ENCODE measurements at places on chromosomes 4 and X.

- no peak for DNase-seq
These were observed 87.6 kb downstream of the DCUN1D4 start for GRCh38 chr4:51930557-51930956.

DNA sequence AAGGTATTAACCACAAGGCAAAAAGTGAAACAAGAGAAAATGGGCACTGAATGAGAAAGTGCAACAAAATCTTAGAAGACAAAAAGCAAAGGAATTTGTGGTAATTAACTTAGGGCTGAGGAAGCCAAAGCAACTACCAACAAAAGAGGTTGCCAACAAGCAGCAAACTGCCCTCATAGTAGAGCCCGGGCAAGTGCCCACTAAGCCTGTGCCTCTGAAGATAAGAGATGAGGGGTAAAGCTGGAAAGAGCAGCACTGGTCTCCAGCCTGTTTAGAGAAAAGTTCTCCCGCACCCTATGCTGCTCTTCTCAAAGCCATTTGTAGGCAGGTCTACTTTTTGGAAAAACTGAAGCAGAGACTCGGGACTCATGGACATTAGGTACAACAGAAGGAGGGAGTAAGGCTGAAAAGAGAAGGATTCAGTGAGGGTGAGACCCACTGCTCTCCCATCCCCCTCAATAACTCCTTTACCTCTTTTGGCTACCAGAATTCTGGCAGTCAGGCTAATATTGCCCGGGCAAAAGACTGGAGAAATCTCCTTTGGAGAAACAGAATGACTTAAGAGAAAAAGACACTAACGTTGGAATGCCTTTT lies 29.6 kb upstream of the KCNE5 start:
- no peak for DNase-seq

- DNase-seq: no peak
These were observed 851.2 kb downstream of the ADGRL3 start for GRCh38 chr4:62051332-62051731.

DNA sequence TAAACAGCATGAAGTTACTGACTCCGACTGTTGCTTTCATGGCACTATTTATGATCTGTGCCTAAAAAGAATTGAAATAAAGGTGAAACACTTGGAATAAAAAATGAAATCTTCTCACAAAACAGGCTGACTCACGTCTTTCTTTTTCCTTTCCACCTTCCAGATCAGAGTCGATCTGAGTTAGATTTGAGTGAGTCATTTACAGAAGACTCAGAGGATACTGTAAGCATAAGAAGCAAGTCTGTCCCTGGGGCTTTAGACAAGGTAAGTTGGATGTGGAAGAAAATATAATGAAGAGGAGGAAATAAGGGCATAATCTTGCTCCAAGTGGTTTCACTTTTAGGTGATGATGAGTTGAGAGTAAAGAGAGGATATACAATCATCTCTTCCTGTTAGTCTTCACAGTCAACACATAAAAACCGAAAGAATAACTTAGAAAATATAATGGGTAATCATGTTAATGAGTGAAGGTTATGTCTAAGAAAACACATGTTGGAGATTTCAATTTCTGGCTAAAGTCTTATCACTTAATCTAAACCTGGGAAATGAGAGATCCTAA lies 89.7 kb downstream of the SYTL5 start:
- no peak for DNase-seq

GRCh38 chrX:66038115-66038514 lies 1.8 kb downstream of the VSIG4 start:
- DNase-seq: no peak

GRCh38 chr4:27819246-27819645 lies 958.6 kb downstream of the STIM2 start:
- DNase-seq: no peak

- no peak for DNase-seq
These were observed 167.4 kb downstream of the COL4A6 start for GRCh38 chrX:108270739-108271396.

DNA sequence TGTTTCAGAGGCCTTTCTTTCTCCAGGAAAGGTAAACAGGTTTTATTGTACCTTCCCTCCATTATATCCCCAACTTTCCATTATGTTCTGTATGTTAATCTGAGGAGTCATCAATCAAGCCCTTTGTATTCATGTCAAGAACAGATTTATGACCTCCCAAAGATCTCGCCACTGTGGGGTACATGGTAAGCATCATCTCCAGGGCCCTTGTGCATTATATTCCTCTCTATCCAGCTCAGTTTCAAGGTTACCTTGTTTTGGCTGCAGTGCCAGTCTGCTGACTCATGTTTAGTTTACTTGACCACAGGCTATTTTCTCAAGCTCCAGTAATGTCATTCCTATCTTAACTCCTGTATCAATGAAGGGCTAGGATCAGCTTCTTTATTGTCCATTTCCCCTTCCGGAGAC lies 125.1 kb upstream of the FRMPD4 start:
- no peak for DNase-seq

DNA sequence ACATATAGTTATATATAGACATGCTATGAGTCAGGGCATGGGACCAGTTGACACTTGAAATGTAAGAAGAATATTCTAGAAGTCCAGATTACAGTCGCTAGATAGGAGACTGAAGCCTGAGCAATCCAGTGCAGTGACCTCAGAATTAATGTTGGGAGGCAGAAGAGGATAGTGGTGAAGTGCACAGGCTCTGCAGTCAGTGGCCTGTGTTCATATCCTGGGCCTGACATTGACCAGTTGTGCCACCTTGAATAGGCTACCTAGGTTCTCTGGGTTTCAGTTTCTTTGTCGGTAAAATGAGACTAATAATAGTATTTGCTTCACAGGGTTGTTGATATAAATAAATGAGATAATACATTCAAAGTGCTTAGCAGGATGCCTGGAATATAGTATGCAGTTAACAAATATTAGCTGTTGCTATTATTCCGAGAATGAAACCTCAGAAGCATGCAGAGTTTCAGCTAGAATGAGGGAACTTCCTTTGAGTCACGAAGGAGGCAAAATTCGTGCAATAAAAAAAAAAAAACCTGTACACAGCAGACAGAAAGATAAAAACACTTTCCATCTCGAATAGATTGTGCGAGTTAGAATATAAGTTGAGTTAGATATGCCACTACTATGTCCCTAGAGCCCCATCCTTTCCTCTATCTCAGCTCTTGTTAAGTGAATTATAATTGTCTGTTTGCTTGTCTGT lies 4.0 kb upstream of the SH2D1A start:
- no peak for DNase-seq

GRCh38 chr4:25978327-25978726 lies 64.3 kb downstream of the SMIM20 start:
- DNase-seq: no peak

DNA sequence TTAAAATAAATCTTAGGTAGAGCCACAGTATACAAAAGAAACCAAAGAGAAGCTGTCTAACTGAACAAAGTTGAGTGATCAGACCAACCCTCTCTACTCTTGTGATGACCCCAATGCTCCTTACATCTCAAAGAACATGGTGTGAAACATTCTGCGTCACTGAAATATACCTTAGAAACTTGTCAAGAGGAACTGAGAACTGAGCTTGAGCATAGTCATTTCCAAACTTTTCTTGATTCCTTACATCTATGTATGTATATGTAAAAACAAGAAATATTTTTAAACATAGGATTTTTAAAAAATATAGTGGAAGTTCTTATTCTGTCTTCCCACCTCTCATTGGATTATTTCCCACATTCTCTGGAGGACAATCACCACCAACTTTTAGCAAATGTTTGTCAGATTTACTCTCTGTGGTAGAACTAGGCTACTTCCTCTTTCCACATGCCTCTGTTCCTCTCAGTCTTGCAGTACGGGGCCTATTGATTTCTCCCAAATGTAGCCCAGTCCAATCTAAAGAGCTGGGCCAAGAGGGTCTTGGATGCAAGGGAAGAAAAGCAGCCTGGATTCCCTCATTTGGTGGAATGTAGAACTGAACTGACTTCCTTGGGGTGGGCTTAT lies 98.2 kb upstream of the HHIP start:
- DNase-seq: no peak

GRCh38 chr4:121462660-121463261 lies 81.9 kb upstream of the QRFPR start:
- DNase-seq: no peak

DNA sequence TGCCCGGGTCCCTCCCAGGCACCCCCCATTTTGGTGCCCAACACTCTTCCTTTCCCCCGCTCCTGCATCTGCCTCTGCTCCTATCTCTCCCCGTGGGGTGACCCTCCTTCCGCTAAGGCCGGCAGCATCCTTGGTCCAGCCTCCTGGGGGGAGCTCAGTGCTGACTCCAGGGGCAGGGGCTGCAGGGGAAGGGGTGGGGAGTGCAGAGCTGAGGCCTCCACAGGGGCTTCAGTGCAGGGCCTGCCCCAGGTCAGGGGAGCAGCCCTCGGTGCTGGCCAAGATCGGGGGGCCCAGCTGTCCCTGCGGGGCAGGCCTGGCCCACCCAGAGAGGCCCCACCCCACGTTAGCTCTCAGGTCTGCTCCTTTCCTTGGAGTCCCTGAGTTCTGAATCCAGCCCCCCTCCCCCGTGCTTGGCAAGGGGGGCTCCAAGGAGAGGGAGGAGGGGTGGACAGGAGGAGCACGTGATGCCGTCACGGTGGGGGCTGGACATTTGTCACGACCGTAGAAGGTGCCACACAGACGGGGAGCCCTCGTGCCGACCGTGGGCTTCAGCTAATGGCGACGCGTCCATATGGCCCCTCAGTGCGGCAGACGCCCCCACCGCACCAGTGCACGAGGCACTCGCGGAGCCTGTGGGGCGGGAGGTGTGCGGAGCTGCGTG lies 63.5 kb upstream of the ADRA2C start:
- DNase-seq: no peak

GRCh38 chr4:142361981-142362380 lies 484.1 kb downstream of the INPP4B start:
- DNase-seq: no peak
